SJCRH30 (cell line): ENCODE measurements at places on chromosomes 12 and 14.

DNA sequence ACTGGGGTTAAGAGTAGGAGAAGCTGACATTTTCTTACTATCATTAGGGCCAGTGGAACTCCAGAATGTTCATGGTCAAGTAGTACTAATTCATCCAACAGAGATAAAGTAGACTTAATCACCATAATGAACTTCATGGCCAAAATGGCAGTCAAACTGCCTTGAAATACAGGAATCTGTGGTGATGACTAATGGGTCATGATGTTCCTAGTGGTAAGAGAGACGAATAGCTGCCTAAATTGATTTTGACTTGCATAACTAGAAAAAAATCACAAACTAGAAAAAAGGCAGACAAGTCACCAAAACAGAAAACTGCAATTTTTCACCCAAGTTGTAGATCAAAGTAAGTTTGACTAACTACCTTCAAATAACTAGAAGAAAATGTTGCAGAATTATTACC, 138.5 kb downstream of the MGAT4C start:
- no peak for DNase-seq

- peak; percentile 45 for DNase-seq
Observed at GRCh38 chr12:52037248-52037861, 13.9 kb upstream of the NR4A1 start.

- DNase-seq, result no peak
Observed at GRCh38 chr12:50514526-50515276, 9.9 kb downstream of the DIP2B start.

DNA sequence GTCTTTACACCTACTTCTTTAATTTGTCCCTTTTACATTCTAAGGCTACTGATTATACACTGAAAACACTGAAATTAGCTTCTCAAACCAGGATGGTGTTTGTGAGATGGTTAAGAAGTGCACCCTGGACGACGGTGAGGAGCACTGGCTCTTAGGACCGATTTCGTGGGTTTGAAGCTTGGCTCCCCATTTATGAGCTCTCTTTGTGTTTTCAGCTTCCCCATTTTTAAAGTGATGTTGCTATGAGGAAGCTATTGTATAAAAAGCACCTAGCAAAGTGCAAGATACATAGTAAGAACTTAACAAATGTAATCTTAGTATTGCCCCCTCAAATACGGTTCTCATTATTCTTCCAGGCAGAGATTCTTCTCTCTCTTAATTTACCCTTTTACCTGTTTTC, 4.7 kb downstream of the NFYB start:
- no peak for DNase-seq

DNA sequence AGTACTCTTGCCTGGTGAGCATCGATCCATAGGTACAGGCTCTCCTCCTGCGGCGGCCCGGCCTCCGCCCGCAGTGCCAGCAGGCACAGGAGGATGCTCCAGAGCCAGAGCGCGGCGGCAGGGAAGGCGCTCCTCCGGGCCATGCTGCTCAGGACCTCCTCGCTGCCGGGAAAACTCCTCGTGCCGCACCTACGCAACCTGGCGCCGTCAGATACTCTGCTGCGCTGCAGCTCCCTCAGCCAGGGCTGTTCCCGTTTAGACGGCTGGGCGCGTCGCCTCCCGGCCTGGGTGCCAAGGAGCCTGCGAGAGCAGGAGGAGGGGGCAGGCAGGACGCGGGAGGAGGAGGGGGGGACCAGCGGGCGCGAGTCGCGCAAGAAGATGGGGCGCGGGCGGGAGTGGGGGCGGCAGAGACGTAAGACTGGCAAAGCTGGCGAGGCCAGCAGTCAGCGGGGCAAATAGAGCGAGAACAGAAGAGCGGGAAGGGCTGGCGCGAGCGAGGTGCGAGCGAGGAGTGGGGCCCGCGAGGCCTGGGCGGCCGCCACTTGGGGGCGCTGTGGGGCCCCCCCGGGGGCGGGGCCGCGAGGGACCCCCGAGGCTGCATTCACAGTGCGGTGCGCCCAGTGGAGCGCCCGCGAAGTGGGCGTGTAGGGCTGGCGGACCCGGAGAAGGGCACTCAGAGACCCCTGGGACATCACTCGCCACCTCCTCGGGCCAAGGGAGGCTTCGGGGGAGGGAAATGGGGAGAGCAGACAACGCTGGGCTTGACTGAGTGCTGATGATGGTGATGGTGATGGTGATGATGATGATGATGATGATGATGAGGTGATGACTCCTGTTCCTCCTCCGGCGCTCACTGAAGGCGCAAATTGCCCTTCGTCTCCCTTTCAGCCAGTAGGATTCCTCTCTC, at the start of gene WIF1:
Gene WIF1 (minus strand): TSS at position 257 of the 907 bp plus-strand sequence. CDS start 114 bp downstream, at position 143.
- DNase-seq, result no peak

- no peak for DNase-seq
Observed at GRCh38 chr12:68306564-68306963, 25.6 kb downstream of the MDM1 start.

DNA sequence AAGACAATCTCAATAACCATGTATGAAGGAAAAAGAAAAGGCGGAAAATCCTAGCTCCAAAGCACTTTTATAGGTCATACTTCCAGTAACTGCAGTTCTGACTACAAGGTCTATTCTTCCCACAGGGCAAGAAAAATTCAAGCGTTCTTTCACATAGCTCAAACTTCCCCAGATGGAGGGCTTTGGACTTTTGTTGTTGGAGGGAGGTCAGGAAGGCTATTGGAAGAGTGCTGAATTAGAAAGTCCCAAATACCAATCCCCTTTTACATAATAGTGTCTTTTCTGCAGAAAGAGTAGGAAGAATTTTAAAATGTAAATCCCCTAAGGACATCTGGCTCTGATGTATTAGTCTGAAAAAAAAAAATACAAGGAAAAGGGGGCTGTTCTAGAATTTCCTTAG, 309.4 kb downstream of the MDGA2 start:
- no peak for DNase-seq

DNA sequence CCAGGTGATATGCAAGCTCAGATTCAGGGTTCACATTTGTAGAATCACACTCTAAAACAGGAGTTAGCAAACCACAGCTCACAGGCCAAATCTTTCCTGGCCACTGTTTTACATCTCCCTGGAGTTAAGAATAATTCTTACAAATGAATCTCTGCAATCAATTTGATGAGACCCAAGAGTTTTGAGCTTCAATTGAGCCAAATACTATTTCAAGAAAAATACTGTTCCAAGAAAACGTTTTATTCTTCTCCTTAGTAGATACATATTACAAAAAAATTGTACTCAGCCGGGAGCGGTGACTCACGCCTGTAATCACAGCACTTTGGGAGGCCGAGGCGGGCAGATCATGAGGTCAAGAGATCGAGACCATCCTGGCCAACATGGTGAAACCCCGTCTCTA, 2.5 kb downstream of the PTGDR start:
- no peak for DNase-seq

DNA sequence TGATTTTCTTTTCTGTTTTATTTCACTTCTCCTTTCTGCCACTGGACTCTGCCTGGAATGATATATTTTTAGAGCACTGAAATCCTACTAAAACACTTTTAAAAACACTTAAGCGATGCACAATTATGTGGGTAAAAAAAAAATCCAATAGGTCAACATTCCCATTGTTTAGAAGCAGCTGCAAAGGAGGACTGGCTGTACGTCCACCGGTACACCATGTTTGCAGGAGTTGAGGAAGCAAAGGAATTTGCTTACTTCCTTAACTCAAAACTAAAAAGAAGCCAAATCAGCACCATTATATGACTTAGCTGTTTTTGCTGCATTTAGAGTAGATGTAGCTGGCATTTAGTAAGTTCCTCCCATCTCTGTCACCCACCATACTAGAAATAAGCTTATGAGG, 186.8 kb upstream of the TMTC1 start:
- DNase-seq, result no peak

GRCh38 chr14:69610020-69610873, 1.1 kb upstream of the SUSD6 start:
- DNase-seq, result no peak

- no peak for DNase-seq
Observed at GRCh38 chr12:65838330-65838976, 14.2 kb downstream of the HMGA2 start.

GRCh38 chr12:53999559-54000115, 324 bp upstream of the HOXC9 start:
- peak; percentile 75 for DNase-seq

- DNase-seq, result no peak
Observed at GRCh38 chr14:77124345-77125280, 17.0 kb downstream of the ZDHHC22 start.

- DNase-seq, result no peak
Observed at GRCh38 chr14:100688598-100689461, 37.9 kb upstream of the DLK1 start.

DNA sequence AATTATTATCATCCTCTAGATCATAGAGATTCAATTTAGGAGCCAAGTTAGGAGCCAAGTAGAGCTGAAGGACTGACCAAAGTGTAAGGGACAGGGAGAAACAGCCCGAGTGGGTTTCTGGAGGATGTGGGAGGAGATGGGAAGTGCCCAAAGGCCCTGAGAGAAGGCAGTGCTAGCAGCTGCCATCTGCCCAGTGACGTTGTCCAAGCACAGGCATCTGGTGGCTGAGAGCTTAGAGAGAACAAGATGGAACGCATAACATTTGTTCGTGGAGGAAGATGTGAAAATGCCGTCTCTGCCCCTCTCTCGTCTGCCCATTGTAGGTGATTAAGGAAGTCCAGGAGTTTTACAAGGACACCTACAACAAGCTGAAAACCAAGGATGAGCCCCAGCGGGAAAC, 34.7 kb downstream of the CD9 start:
- no peak for DNase-seq
